ENCODE measurements at places on chromosomes 2 and 18.

- DNase-seq: no peak
- no peak overlapping the region for H3K27ac ChIP-seq
- H3K4me3 ChIP-seq: peak overlapping the region; percentile 52
- H3K36me3 ChIP-seq: no peaks in the 10 kb centered on the region
- peaks cover 33% of the 10 kb centered on the region for H3K4me1 ChIP-seq
Observed at GRCh38 chr2:85751627-85752026, 2.2 kb upstream of the ATOH8 start.

DNA sequence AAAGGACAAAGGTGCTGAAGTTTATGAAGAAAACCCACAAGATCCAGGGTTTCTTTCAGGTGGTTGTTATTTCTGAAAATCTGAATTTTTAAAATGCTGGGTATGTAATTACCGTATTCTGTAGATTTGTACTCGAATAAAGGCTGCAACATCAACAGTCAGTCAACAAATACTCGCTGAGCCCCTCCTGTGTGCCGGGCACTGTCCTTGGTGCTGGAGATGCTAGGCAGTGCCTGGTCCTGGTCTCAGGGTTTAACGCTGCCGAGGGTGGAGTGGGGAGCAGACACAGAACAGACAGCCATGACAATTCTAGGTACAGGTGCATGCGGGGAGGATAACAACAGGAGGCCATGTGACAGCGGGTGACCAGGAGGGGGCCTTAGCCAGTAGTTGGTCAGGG lies 27.2 kb upstream of the PDIA6 start:
- H3K4me1 ChIP-seq: no peaks in the 10 kb centered on the region
- peaks cover 40% of the 10 kb centered on the region for H3K27me3 ChIP-seq
- H3K4me3 ChIP-seq: no peak overlapping the region
- peak; percentile 62 for DNase-seq

GRCh38 chr2:65466551-65466950 lies 34.2 kb upstream of the SPRED2 start:
- DNase-seq: no peak
- H3K4me1 ChIP-seq: peaks cover 18% of the 10 kb centered on the region
- peak overlapping the region; percentile 96 for H3K27ac ChIP-seq
- H3K36me3 ChIP-seq: peaks cover 5% of the 10 kb centered on the region
- H3K4me3 ChIP-seq: no peak overlapping the region
- H3K27me3 ChIP-seq: peaks cover 4% of the 10 kb centered on the region

- no peak overlapping the region for H3K27ac ChIP-seq
- no peaks in the 10 kb centered on the region for H3K36me3 ChIP-seq
- DNase-seq: no peak
- no peaks in the 10 kb centered on the region for H3K27me3 ChIP-seq
Observed at GRCh38 chr2:48439102-48439501, 90.9 kb upstream of the STON1 start.

- H3K27me3 ChIP-seq: peaks cover 23% of the 10 kb centered on the region
- no peak overlapping the region for H3K4me3 ChIP-seq
- DNase-seq: no peak
- H3K4me1 ChIP-seq: peaks cover 19% of the 10 kb centered on the region
Observed at GRCh38 chr2:241567776-241568175, 9.2 kb downstream of the BOK start.

- H3K4me1 ChIP-seq: peaks cover 19% of the 10 kb centered on the region
- H3K36me3 ChIP-seq: peaks cover 35% of the 10 kb centered on the region
- no peak for DNase-seq
- H3K27me3 ChIP-seq: no peaks in the 10 kb centered on the region
- H3K4me3 ChIP-seq: no peak overlapping the region
Observed at GRCh38 chr18:58167073-58167472, 123.0 kb downstream of the NEDD4L start.

DNA sequence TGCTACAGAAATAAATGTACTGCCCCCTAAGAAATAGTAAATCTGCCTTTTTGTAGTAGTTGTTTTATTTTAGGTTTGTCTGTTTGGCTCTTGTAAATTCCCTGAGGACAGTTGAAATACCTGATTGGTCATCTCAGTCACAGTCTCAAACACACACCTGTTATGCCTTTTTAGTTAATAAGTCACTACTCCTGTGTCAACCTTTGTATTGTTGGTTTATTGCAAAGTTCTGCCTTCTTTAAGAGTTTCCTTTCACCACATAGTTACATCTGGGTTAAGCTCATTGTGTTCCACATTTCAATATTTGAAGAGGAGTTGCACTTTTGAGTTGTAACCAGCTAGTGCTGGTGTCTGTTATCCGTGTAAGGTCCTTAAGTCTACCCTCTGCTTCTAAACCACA lies 198.7 kb downstream of the CCDC85A start:
- no peaks in the 10 kb centered on the region for H3K4me1 ChIP-seq
- H3K36me3 ChIP-seq: no peaks in the 10 kb centered on the region
- H3K4me3 ChIP-seq: no peak overlapping the region
- H3K27me3 ChIP-seq: no peaks in the 10 kb centered on the region
- H3K27ac ChIP-seq: no peak overlapping the region

DNA sequence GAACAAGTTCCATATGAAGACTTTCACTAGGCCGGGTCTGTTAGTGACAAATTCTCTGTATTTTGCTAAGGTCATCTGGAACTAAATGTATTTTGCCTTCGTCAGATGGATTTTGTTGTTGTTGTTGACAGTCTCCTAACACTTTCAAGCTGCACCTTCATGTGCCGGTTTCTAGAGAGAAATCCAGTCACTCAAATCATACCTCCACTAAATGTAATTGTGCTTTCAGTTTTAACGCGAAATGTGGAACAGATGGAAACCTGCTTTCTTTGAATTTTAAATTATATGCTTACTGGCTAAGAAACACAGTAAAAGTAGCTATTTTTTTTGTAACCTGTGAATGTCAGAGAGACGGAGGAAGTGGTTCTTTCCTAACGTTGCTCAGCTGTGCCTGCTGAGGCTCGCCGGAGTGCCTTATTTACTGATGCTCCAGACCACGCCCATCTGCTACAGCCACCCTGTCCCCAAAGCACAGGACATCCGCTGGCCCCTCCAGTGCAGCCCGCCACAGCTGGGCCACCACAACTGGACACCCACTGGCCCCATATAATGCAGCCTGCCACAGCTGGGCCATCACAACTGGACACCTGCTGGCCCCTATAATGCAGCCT lies 134.7 kb downstream of the PXDN start:
- H3K36me3 ChIP-seq: no peaks in the 10 kb centered on the region
- H3K27ac ChIP-seq: no peak overlapping the region
- peaks cover 13% of the 10 kb centered on the region for H3K4me1 ChIP-seq
- H3K27me3 ChIP-seq: peaks cover 11% of the 10 kb centered on the region

- H3K36me3 ChIP-seq: peaks cover 27% of the 10 kb centered on the region
- H3K27me3 ChIP-seq: no peaks in the 10 kb centered on the region
- no peak overlapping the region for H3K27ac ChIP-seq
- peak overlapping the region; percentile 42 for H3K4me3 ChIP-seq
- H3K4me1 ChIP-seq: peaks cover 38% of the 10 kb centered on the region
Observed at GRCh38 chr18:79677221-79677620, 2.4 kb upstream of the CTDP1 start.

GRCh38 chr2:161972866-161973265 lies 101.1 kb downstream of the DPP4 start:
- H3K36me3 ChIP-seq: no peaks in the 10 kb centered on the region
- H3K27me3 ChIP-seq: peaks cover 3% of the 10 kb centered on the region
- H3K4me1 ChIP-seq: no peaks in the 10 kb centered on the region
- H3K4me3 ChIP-seq: no peak overlapping the region
